Muscle of leg (tissue), 16 donors: ENCODE measurements at places on chromosomes 7 and 10. TPM values are rescaled to one million over a fixed set of nuclear protein-coding genes. Genes with fewer than 3 reads are reported as not detected.

PLXDC2 gene
- total RNA-seq: 49.9 TPM

OR2A12 gene
- total RNA-seq: not detected

CFTR gene
- total RNA-seq: 0.04 TPM

OR6B1 gene
- total RNA-seq: not detected

CDHR1 gene
- total RNA-seq: 0.27 TPM

TDRD1 gene
- total RNA-seq: 0.13 TPM

PRKAR1B gene
- total RNA-seq: 23.1 TPM

TMEM168 gene
- total RNA-seq: 26.8 TPM

ZPBP gene
- not detected for total RNA-seq

SLIT1 gene
- 0.35 TPM for total RNA-seq

WDFY4 gene
- total RNA-seq: 1.2 TPM
